ENCODE measurements at places on chromosomes 1 and 21.

- H3K27me3 ChIP-seq = no peaks in the 10 kb centered on the region
- no peak overlapping the region for H3K27ac ChIP-seq
- no peaks in the 10 kb centered on the region for H3K36me3 ChIP-seq
- no peak for DNase-seq
- H3K4me3 ChIP-seq = no peak overlapping the region
Measured at GRCh38 chr1:9418851-9419250, 120.4 kb upstream of the SLC25A33 start.

GRCh38 chr1:12285496-12286143 is 55.8 kb downstream of the VPS13D start:
- no peak overlapping the region for H3K4me3 ChIP-seq
- H3K27ac ChIP-seq = no peak overlapping the region
- no peaks in the 10 kb centered on the region for H3K4me1 ChIP-seq
- DNase-seq = no peak
- H3K36me3 ChIP-seq = no peaks in the 10 kb centered on the region
- H3K27me3 ChIP-seq = no peaks in the 10 kb centered on the region

DNA sequence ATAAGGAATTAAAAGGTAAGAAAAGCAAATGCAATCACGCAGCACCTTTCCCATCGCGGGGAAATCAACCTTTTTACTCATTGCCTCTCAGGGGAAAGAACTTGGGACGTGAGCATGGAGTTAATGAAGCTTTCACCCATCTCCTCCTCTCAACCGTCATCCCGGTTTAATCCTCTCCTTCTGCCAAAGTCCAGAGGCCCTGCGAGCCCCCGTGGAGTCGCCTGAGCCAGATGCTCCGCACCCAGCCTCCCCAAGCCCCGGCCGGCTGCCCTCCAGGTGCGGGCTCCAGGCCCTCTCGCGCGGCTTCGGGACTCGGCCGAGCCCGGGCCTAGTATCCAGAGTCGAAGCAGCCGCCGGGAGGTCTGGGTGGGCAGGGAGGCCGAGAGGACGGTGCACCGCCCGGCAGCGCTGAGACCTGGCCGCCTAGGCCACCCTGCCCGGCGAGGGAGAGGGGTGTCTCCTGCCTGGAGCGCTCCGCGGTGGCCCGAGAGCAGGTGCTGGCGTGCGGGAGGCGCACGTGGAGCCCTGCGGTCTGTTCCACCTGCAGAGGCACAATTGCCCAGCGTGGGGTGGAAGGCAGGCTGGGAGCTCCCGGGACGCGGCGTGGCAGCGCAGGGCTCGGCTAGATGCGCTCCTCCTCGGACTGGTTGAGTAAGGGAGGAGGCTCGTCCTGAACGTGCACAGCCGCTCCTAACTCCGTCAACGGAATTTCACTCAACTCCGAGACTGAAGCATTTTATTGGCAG is 218.5 kb downstream of the SDCCAG8 start:
- H3K27me3 ChIP-seq = no peaks in the 10 kb centered on the region
- H3K27ac ChIP-seq = no peak overlapping the region
- H3K36me3 ChIP-seq = no peaks in the 10 kb centered on the region
- H3K4me1 ChIP-seq = no peaks in the 10 kb centered on the region

DNA sequence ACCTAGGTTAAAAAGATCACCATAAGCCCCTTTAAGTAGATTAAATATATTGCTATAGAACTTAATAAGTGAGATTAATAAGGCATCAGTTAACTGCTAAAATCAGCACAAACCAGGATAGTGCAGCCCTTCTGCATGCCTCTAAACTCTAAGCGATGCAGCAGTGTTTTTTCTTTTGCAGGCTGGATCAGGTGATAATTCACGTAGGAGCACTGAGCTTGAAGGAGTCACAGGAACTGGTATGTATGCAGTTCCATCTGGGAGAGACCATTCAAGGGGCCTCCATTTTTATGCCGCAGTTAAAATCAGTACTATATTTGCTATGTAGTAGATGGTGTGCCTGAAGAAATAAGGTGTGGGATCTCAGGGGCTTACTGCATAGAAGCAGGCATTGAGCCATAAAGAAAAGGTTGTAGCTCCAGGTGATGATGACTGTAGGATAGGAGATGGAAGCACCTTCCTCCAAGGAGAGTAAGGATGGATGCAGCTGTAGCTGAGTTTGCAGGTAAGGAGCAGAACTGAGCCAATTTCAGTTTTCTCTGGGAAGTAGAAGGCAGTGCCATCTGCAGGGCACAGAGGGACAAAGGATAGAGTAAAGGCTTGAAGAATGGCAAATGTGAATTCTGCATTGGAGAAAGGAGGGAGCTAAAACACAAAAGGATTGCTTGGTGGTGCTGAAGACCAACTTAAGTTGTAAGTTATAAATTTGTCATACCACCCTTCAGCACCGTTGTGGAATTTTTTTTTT is 22.6 kb downstream of the NPL start:
- DNase-seq = no peak
- H3K4me3 ChIP-seq = no peak overlapping the region
- no peaks in the 10 kb centered on the region for H3K36me3 ChIP-seq
- no peaks in the 10 kb centered on the region for H3K4me1 ChIP-seq
- no peak overlapping the region for H3K27ac ChIP-seq

DNA sequence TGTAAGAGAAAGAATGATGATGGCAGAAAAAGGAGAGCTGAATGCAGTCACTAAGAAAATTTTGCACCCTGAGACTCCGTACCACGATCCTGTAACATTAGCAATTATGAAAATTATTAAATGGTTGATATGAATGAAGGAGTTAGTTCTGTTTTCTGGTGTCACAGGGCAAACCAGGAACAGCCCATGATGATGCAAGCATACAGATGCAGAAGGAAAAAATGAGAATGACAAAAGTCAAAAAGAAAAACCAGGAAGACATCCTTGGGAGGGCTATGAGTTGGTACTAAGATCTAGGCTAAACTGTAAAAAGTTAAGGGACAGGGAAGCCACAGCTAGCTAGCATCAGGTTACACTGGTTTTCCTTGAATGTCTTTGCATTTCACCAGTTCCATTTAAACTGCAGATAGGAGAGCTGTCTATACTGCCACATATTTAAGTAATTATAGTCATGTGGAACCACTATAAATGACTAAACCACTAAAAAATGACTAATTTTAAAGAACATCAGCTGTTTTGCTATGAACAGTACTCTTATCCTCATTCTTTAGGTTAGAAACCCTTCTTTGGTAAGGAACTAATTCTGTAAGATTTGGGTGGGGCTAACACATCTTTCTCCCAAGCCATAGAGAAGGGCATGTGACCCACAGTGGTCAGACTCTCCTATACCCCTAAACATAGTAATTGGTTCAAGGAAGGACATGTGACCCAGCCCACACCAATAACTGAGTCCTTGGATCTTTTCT is 11.4 kb downstream of the DOCK7 start:
- H3K36me3 ChIP-seq = no peaks in the 10 kb centered on the region
- H3K4me1 ChIP-seq = peaks cover 6% of the 10 kb centered on the region
- H3K4me3 ChIP-seq = no peak overlapping the region
- DNase-seq = no peak

DNA sequence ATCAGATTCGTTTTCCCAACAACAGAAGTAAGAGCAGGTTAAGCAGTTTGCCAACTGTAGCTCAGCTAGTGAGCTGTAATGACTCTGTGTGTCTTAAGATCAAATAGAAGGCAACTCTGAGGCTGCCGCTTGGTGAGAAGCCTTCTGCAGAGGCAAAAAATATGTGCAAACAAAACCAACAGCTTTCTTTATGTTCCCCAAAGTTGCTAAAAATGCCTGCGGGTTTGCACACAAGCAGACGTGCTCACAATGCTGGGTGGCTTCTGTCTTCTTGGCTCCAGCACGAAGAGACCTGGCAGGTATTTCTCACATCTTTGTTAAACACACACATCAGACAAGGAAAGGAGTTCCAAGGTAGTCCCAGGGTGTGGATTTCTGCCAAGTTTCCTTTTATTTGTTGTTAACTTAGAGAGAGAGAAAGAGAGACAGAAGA is 158.9 kb upstream of the JUN start:
- H3K36me3 ChIP-seq = no peaks in the 10 kb centered on the region
- peak overlapping the region; percentile 73 for H3K27ac ChIP-seq

DNA sequence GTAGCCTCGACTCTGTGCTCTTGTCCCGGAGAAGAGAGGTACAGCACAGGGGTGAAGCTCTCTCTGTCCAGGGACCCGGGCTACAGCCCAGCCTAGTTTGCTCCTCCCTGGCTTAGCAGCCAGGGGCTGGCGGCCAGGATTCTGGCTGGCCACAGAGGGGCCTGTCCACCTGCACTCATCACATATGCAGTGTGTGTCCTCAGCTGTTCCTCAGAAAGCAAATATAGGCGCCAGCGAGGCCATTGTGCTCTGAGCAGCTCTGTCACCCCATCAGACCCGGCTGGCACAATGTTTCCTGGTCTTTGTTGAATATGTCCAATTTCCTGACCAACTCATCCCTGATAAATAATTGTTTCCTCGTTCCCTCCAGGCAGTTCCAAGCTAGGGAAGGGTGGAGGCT is 28.5 kb downstream of the KCND3 start:
- no peaks in the 10 kb centered on the region for H3K4me1 ChIP-seq
- no peaks in the 10 kb centered on the region for H3K36me3 ChIP-seq
- no peak overlapping the region for H3K4me3 ChIP-seq
- no peak overlapping the region for H3K27ac ChIP-seq

GRCh38 chr21:29121759-29122158 is 8.7 kb upstream of the MAP3K7CL start:
- H3K27me3 ChIP-seq = no peaks in the 10 kb centered on the region
- no peak for DNase-seq
- H3K4me3 ChIP-seq = no peak overlapping the region
- H3K27ac ChIP-seq = no peak overlapping the region
- no peaks in the 10 kb centered on the region for H3K4me1 ChIP-seq

- H3K4me3 ChIP-seq = no peak overlapping the region
- no peaks in the 10 kb centered on the region for H3K36me3 ChIP-seq
- no peaks in the 10 kb centered on the region for H3K4me1 ChIP-seq
- no peaks in the 10 kb centered on the region for H3K27me3 ChIP-seq
- no peak overlapping the region for H3K27ac ChIP-seq
Measured at GRCh38 chr21:38400195-38400919, 97.9 kb downstream of the ERG start.

- H3K4me1 ChIP-seq = peaks cover 18% of the 10 kb centered on the region
- no peak for DNase-seq
- H3K4me3 ChIP-seq = no peak overlapping the region
- H3K27me3 ChIP-seq = no peaks in the 10 kb centered on the region
Measured at GRCh38 chr1:246797597-246797996, 73.4 kb downstream of the SCCPDH start.

GRCh38 chr1:87052400-87052799 is 138.0 kb downstream of the HS2ST1 start:
- H3K4me1 ChIP-seq = no peaks in the 10 kb centered on the region
- no peak overlapping the region for H3K27ac ChIP-seq
- H3K36me3 ChIP-seq = no peaks in the 10 kb centered on the region
- no peaks in the 10 kb centered on the region for H3K27me3 ChIP-seq

DNA sequence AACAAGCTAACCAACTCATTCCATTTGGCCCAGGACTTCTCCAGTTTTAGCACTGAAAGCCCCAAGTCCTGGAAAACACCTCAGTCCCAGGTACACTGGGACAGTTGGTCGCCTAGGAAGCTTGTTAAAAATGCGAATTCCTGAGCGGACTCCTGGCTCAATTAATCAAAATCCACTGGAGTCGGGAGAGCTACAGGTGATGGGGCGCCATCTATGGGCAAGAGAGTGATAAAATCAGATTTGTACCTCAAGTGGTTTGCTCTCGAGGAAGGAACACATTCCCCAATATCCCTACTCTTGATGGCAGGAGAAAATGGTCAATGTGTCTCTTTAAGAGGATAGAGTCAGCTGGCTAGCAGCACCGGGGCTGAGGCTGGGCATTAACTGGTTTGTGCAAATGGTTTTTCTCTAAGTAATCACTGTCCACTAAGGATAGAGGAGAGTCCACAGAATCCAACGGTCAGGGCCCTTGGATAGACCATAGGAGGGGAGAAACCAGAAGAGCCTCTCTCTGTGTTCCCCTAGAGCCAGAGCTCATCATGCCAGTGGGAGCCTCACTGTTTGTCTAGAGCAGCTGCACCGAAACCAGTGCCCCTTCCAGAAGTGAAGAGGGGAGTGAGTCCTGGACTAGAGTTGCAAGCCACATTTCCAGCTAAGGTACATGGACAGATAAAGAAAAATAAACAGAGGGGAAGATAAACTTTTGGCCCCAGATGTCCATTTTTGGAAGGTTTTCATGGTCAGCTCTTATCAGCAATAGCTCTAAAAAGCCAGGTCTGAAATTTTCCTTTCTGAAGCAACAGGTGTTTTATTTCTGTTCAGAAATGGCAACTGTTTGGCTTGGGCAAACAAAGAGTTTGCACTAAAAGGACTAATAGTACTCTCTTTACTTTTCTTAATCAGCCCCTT is 148.5 kb downstream of the TENT5C start:
- H3K36me3 ChIP-seq = no peaks in the 10 kb centered on the region
- DNase-seq = peak; percentile 84
- H3K4me3 ChIP-seq = no peak overlapping the region
- H3K27ac ChIP-seq = peak overlapping the region; percentile 6
- H3K27me3 ChIP-seq = no peaks in the 10 kb centered on the region
- H3K4me1 ChIP-seq = peaks cover 9% of the 10 kb centered on the region

- no peaks in the 10 kb centered on the region for H3K36me3 ChIP-seq
- H3K4me3 ChIP-seq = no peak overlapping the region
- no peak for DNase-seq
- no peaks in the 10 kb centered on the region for H3K4me1 ChIP-seq
Measured at GRCh38 chr1:29575277-29575676, 339.0 kb downstream of the PTPRU start.

- peaks cover 10% of the 10 kb centered on the region for H3K4me1 ChIP-seq
- no peaks in the 10 kb centered on the region for H3K27me3 ChIP-seq
- no peak overlapping the region for H3K4me3 ChIP-seq
- no peak overlapping the region for H3K27ac ChIP-seq
Measured at GRCh38 chr21:31395268-31395667, 51.2 kb upstream of the TIAM1 start.

DNA sequence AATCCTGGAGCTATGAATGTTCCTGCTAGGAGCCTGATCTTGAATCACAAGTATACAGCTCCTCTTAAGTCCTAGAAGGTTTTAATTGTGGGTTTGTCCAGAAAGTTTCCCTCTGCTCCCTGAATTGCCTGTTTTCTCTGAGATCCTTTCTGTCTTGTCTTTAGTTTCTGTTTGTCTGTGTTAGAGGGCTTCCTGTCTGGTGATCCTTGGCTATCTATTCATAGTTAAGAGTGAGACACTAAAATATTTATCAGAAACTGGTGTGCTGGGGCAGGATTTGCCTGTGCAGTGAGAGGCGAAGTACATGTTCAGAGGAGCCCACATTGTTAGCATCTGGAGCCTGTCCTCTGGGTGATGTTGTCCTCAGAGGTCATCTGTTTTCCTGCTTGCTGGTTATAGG is 45.4 kb downstream of the ETS2 start:
- H3K4me3 ChIP-seq = no peak overlapping the region
- peaks cover 6% of the 10 kb centered on the region for H3K4me1 ChIP-seq
- no peaks in the 10 kb centered on the region for H3K27me3 ChIP-seq
- no peaks in the 10 kb centered on the region for H3K36me3 ChIP-seq
- peak overlapping the region; percentile 13 for H3K27ac ChIP-seq

All from hepatocyte (in vitro differentiated cells).